A549 treated with RU486 at 1 μM for 4 hours (cell line): ENCODE measurements at places on chromosomes 6 and 20. TPM values are rescaled to one million over a fixed set of nuclear protein-coding genes. Genes with fewer than 3 reads are reported as not detected.

Gene MMP24
- total RNA-seq = 15.4 to 20.7 TPM (median 20.1 TPM) in 5 replicates

Gene MAFB
- 0.05 to 0.11 TPM (median 0.07 TPM) in 5 replicates for total RNA-seq

Gene CCDC28A
- 9.3 to 13.4 TPM (median 12.3 TPM) in 5 replicates for total RNA-seq

Gene OR2B6
- 0.20 to 0.21 TPM in 2 of 5 replicates, not detected in the others for total RNA-seq

Gene HLA-DQA2
- not detected in 5 replicates for total RNA-seq
